D341Med (cell line): ENCODE measurements at places on chromosomes 2 and 18.

- no peak for DNase-seq
These were observed 6.2 kb downstream of the RHOB start for GRCh38 chr2:20453087-20453486.

- peak; percentile 87 for DNase-seq
These were observed 1.7 kb upstream of the SMAD7 start for GRCh38 chr18:48952287-48953103.

- DNase-seq: no peak
These were observed 80.9 kb downstream of the ASAP2 start for GRCh38 chr2:9287400-9288045.

GRCh38 chr2:174334278-174334715 lies 457 bp upstream of the SP9 start:
- DNase-seq: peak; percentile 17

- no peak for DNase-seq
These were observed 25.7 kb upstream of the CRIM1 start for GRCh38 chr2:36329746-36330472.

GRCh38 chr2:62531594-62531993 lies 25.6 kb upstream of the TMEM17 start:
- DNase-seq: no peak
